Gastroesophageal sphincter (tissue), 4 donors: ENCODE measurements at places on chromosomes 5 and 9. TPM values are rescaled to one million over a fixed set of nuclear protein-coding genes. Genes with fewer than 3 reads are reported as not detected.

- ATAC-seq: no peak
Measured at GRCh38 chr5:151039665-151040064, 19.3 kb downstream of the GPX3 start.

- no peak for ATAC-seq
Measured at GRCh38 chr9:120040896-120041295, 539.1 kb downstream of the CDK5RAP2 start.

GRCh38 chr5:158354958-158355357, 496.0 kb upstream of the CLINT1 start:
- ATAC-seq: no peak

- ATAC-seq: peak; percentile 87
Measured at GRCh38 chr9:81558091-81558830, 131.1 kb downstream of the TLE1 start.

GRCh38 chr9:70389621-70390266, 24.7 kb downstream of the KLF9 start:
- ATAC-seq: peak; percentile 60

DNA sequence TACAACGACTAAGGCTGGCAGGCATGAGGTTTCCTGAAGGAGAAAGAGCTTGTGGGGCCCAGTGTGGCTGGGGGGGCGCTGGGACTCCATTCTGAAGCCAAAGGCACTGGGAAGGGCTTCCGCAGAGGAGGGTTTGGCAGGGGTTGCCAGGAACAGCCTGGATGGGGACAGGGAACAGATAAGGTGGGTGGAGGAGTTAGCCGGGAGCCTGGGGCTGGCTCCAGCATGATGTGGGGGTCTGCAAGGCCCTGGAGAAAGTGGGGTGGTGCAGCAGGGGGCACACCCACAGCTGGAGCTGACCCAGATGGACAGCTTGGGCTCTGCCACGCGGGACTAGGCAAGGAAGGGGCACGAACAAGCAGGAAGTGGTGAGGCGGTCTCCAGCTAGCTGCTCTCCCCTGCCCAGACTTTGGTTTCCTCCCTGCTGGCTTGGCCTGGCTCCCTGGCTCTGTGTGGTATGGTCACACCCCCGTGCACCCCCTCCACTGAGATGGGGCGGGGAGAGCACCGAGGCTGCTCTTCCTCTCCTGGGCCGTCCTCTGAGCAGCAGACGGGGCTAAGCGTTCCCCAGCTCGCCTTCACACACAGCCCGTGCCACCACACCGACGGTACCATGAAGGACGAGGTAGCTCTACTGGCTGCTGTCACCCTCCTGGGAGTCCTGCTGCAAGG, at the start of gene LTC4S:
TSS of gene LTC4S (plus strand) at position 519 of the 672 bp plus-strand sequence. CDS start at position 614, 95 bp downstream.
- ATAC-seq: peak; percentile 40

AUH gene
- 23.7 TPM for total RNA-seq

FGFR4 gene
- total RNA-seq: 5.8 TPM

RNF20 gene
- 40.7 TPM for total RNA-seq

DND1 gene
- not detected for total RNA-seq
